ENCODE measurements at places on chromosomes 7 and 10.
A peak's percentile ranks its signal among the peaks of the same experiment; 100 is the strongest.

- DNase-seq = no peak
These were observed 40.7 kb downstream of the NPTX2 start for GRCh38 chr7:98657736-98658135.

GRCh38 chr10:79555354-79556309 is 4.6 kb downstream of the SFTPA2 start:
- no peak for DNase-seq

GRCh38 chr10:114306116-114306973 is 67.3 kb downstream of the VWA2 start:
- no peak for DNase-seq

DNA sequence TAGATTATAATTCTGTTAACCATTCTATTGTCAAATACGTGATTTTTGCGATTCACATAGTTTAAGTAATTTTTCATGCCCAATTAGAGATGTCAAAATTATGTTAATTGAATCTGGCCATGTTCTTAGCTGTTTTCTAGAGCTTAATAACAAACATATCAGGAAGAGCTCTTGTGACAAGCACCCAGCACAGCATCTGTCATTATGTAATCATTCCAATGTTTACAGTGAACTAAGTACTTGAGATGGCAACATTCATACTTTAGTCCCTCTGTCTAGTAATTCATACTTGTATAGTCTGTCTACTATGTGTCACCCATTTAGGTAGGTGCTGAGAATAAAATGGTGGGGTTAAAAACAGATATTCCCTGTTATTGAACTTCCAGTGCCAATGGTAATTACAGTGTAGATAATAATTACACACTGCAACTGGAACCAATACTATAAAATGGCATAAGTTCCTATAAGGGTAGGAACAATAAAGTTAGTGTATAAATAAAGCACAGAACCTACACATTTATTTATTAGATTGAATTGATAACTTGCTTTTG is 55.2 kb downstream of the ZEB1 start:
- DNase-seq = no peak

DNA sequence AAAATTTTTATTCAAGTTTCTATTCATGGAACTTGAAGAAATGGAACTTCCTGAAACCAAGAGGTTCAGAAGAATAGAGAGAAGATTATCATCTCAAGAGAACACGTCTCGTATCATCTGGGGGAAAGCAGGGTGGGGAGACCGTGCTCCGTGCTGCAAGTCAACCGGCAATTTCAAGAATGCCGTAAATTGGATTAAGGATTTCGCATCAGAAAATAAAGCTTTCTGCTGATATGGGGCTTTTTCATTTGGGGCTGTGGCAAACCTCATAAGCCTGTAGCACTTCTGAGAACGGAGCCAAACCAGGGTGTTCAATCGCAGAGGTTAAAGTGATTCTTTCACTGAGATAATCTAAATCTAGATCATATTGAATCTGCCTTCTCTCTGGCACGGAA is 150.1 kb upstream of the NPS start:
- DNase-seq = no peak

GRCh38 chr10:13053794-13054462 is 46.0 kb upstream of the OPTN start:
- DNase-seq = no peak

- no peak for DNase-seq
These were observed 13.4 kb downstream of the MBL2 start for GRCh38 chr10:52759154-52759553.

DNA sequence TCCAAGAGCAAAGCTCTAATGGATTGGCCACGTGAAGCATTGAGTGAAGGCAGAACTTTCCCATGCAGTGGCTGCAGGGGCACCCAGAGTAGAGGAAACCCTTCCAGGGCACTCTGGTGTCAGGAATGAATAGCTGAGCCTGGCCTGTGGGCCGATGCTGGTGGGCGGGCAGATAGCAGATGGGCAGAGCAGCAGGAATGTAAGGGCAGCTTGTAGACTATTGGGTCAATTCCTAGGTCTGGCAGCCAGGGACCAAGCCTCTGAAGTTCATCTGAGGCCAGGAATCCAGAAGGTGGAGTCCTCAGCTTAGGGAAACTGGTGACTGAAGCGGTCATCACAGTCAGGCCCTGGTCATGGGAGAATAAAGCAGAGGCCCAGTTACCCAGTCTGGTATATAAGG is 115.4 kb downstream of the TMEM178B start:
- DNase-seq = no peak

DNA sequence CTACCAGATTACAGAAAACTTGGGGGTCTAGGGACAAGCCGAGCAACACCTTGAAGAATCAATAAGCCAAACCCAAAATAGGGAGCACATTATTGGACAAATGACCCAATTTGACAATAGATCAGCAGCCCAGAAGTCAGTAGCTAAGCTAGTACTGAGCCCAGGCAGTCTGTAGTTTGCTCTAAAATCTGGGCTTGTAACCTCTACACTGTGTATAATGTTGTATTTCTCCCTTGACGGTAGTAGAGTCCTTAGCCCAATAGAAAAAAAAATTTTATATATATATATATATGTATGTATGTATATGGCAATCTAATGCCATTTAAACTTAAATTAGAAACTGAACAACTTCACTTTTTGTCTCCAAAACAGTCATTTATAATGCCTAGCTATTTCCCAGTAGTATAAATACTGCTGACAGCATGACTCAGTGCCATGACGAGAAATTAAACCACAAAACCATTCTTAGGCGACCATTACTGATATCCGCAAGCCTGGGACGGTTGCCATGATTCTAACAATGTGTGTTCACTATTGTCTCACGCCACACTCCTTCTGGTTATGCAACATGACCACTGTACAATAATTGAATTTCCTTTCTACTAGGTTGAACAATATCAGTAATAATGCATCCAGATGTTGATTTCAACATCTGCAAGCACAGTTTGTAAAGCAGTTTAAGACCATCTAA is 110.5 kb downstream of the IPMK start:
- no peak for DNase-seq

- DNase-seq = no peak
These were observed 2.0 kb downstream of the BMPR1A start for GRCh38 chr10:86758189-86759072.

DNA sequence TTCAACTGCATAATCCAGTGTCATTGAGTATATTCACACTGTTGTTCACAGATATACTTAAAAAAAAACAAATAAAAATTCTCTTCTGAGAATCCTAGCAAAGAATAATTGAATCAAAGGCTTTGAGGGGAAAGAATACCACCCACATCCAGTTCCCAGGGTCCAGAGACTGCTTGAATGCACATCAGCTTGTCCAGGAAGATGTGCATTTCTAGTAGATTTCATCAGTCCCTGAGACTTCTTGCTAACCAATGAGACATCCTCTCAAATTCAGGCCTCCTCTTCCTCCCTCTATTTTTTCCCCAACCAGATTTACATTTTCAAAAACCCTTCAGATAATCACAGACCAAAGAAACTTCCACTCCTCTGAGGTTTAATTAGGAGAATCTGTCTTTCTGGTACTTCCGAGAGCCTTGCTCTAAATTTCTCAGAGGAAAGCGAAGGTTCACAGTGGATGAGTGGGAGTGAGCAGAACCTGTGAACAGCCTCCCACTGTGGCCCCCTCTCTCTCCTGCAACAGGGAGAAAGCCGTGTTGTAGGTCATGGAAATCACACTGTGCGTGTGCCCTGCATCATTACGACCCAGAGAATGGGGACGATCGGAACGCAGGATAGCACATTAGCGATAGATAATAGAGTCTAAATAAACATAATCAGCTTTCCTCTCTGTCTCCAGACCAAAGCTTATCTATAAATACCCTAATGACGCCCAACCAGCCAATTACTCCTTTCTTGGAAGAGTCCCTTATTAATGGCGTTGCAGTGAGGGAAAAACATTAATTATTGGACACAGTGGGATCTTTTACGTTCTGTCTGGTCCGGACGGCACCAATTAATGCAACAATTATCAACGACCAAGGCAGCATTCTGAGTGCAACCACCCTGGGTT is 212.5 kb downstream of the EMX2 start:
- no peak for DNase-seq

DNA sequence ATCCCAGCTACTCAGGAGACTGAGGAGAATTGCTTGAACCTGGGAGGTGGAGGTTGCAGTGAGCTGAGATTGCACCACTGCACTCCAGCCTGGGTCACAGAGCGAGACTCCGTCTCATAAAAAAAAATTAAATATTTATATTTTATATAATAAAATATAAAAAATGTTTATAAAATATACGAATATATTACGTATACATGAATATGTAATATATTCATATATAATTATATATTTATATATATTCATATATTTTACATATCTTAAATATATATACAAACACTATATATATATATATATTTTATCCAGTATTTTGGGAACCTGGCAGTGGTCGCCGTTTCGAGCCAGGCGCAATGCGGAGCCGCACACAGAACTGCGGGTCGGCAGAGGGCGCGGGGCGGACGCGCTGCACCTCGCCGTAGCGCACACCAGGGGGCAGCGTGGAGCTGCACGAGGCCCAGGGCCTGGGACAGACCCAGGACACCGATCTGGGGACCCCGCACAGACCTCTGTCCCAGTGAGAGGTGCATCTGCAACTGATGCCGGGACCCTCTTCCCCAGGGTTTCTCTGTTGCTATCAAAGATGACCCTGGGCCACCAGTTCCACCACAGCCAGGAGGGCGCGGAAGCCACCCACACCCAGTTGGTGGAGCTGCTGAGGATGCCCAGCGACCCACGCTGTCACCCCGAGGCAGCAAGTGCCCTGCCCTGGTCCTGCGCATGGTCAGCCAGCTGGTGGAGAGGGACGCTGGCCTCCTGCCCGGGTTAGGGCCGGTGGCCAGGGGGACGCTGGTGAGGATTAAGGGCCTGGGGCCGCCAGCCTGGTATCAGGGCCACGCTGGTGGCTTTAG is 22.7 kb downstream of the AP5Z1 start:
- DNase-seq = peak; percentile 59

GRCh38 chr7:124403587-124403986 is 362.0 kb downstream of the GPR37 start:
- no peak for DNase-seq

GRCh38 chr10:72321248-72322029 is 33.3 kb downstream of the DNAJB12 start:
- DNase-seq = no peak

GRCh38 chr7:155517969-155518368 is 28.4 kb downstream of the CNPY1 start:
- DNase-seq = no peak

- no peak for DNase-seq
These were observed 976.0 kb downstream of the DNAJB9 start for GRCh38 chr7:109545686-109546085.

- DNase-seq = no peak
These were observed 87.7 kb downstream of the ST7 start for GRCh38 chr7:117041007-117041406.

GRCh38 chr10:26804418-26805393 is 56.1 kb downstream of the ABI1 start:
- DNase-seq = no peak

DNA sequence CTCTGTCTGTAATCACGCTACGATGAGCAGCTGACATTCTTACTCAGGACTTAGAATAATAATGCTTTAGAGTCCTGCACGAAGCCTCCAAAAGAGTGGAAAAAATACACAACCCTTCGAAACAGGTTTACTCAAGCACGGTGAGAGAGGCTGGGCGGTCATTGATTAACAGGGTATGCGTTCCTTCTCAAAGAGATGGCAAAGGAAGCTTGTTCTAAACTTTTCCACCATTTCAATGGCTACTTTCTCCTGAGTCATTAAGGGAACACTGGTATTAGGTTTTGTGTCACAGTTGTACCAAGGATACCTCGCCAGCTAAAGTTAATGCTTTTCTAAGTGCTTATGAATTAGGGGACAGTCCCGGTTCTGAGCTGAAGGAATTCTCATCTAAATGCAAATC is 141.9 kb upstream of the RHEB start:
- no peak for DNase-seq

DNA sequence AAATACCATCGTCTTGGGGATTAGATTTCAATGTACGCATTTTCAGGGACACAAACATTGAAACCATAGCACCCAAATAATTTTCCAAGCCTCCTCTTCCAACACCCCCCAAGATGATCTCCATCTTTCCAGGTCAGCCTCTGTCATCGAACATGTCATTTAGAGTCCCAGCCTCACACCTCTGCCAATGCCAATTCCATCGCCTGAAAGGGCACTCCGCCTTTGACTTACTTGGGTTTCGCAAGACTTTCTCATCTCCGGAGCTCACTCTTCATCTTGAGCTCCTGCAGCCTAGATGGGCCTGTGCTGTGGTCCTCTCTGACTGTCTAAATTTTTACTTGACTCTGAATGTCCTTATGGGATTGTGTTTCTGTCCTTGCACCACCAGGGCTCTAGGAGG is 10.4 kb upstream of the FAM241B start:
- no peak for DNase-seq

DNA sequence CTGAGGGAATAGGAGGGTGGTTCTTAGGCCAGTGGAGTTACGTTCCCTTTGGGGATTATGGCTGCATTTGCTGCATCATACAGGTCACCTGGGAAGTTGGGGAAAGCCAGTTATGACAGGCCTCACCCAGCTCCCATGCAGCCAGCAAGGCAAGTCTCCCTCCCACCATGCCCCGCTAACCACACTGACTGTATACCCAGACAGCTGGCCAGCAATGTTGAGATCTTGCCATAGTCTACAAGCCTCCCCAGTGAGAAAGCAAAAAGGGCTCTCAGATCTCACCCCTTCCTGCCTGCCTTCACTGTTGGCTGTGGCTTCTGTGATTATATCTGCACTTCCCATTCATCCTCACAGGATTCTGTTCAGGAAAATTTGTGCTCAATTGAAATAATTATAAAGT is 133.3 kb upstream of the HGF start:
- DNase-seq = no peak

DNA sequence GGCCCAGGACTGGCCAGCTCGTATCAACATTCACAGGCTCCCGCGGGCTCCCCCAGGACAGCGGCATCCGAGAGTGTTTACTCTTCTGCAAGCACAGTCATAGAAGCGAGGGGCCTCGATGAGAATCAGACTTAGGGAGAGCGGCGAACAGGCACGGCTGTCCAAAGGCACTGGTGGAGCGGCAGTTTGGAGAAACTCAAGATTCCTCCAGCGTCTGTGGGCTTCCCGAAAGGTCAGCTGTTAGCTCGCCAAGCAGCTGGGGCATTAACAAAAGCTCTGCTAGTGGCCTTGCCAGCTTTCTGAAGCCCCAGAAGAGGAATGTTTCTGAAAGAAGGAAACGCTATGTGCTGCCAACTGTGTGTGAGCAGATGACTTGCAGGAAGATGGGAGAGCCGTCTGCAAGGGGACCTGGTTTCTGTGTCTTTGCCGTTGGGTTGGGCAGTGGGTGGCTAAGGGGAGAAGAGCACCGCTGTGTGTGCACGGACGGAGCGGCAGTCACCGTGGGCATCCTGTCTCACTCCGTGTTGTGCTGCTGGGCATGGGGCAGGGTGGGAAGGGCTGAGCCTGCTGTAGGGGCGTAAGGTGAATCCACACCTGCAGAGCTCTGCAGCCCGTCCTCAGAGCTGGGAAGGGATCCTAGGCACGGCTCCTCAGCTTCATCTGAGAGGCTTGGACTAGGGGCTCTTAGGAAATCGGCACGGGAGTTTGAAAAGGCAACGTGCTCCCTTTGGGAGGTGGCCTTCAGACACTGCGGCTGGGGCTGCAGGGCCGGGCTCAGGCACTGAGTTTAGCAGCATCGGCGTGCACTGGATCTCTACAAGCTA is 42.1 kb downstream of the AMZ1 start:
- no peak for DNase-seq

Data from stimulated activated CD4-positive, alpha-beta T cell treated with anti-CD3 and anti-CD28 coated beads, Interleukin-1b, Interleukin-23, amount 100 ng/mL, for 4 hours (primary cell).